ENCODE measurements at places on chromosomes 7 and 10.

DNA sequence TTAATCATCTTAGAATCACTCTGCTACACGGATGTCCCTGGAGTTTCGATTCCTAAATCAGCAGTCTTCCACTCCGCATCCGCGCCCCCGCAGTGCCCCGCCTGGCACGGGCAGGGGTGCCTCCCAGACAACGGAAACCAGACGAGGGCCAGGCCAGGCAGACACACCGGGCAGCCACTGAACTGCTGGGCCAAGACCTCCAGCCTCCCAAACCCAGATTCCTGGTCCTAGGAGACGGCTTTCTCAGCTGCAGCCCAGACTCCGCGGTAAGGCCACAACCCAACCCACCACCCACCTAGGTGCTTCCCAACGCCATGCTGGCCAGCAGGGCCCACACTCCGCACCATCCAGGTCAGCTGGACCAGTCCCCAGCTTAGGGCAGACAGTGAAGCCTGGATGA lies 33.2 kb downstream of the MAD1L1 start:
- DNase-seq, result no peak

GRCh38 chr10:14691359-14691758 lies 83.3 kb downstream of the FAM107B start:
- DNase-seq, result no peak

DNA sequence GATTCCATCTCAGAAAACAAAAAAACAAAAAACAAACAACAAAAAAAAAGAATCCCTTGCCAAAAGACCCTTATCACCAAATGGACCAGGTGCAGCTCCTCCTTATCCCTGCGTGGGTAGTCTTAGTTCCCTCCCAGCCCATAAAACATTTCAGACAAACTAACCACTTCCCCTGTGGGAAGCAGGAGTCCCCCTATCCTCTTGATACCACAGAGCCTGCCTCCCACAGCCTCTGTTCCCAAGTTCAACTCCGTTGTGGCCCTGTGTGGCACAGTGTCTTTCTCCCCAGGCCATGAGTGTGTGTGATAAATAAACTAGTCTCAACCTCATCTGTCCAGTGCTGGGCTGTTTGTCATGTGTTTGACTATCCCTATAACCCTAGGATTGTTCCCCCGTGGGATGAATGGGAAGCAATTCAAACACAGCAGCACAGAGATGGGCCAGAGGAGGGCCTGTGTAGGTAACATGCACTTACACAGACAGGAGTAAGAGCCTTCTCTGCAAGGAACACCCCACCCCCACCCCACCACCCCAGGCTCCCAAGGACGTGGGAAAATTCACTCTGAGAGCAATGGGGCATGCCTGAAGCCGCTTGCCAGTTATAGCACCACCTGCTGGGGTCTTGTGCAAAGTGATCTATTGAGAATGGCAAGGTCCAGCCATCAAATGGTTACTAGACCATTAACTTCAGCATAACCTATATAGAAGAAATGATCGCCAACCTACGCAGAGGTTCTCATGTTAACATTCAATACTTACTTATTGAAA lies 147.1 kb upstream of the GHITM start:
- DNase-seq, result no peak

DNA sequence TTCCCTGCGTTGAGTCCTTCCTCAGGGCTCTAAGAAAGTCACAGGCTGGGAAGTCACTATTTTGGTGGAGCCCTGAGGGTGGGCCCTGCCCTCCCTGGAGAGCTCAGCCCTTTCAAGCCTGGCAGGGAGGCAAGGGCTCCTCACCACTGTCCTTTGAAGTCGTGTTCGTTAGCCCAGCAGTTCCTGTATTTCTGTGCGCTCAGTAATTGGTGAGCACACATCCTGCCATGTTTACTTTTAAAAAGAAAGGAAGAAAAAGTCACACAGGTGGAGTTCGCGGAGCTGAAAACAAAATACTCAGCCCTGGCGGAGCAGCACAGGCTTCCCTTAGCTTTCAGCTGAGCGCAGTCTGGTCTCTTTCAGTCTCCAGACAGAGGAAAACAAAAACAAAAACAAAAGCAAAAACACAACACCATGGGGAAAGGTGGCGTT lies 37.1 kb downstream of the PRKCQ start:
- DNase-seq, result no peak
